ENCODE measurements at places on chromosomes 1 and 21.

DNA sequence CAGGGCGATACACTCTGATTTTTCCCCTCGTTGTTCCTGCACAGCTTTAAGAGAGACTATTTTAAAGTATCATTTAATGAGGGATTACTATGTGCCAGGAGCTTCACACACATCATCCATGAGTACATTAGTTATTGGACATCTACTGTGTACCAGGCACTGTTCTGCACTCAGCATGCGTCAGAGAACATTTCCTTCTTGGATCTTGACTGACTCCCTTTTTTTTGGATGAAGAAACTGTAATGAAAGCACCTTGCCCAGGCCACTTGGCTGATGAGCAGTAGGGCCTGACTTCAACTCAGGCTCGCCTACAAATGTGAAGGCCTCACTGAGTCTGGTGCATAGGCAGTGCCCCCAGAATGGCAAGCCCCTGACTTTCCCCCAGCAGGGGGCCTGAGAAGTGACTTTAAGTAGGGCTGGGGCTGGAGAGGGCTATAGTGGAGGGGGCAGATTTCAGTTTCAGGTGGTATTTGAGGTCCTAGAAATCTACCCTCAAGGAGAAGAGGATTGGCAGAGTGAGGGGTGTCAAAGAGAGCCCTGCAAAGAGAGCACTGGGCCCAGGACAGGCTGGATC, 50.0 kb downstream of the PTPRU start:
- no peak for DNase-seq

- DNase-seq: no peak
Observed at GRCh38 chr1:227748496-227749182, 13.4 kb downstream of the SNAP47 start.

DNA sequence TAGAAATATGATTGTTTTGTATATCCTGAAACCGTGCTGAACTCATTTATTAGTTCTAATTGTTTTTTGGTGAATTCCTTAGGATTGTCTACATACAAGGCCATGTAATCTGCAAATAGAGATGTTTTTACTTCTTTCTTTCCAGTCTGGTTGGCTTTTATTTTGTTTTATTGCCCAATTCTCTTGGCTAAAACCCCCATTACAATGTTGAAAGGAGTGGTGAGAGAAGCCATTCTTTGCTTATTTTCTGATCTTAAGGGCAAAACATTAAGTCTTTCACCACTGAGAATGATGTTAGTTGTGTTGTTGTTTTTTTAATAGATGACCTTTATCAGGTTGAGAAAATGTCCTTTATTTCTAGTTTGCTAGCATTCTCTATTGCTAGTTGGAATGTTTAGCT, 157.3 kb downstream of the NTMT2 start:
- no peak for DNase-seq

GRCh38 chr1:85296980-85297379, 20.5 kb upstream of the BCL10 start:
- DNase-seq: no peak

DNA sequence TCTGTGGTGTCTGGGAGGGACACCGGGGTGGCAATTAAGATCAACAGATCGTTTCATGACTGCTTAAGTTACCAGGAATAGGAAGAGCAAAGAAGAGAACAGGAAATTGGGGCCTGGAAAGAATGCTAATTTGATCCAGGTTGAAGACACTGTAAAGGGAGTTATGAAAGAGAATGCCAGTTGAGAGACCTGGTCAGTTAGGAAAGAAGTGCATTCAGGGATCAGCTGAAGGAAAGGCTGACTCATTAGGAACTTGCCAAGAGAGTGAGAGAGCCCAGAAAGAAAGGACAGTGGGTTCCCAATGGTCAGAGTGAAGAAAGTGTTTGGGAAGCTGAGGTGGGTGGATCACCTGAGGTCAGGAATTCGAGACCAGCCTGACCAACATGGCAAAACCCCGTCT, 119.6 kb downstream of the UBE2U start:
- DNase-seq: no peak

GRCh38 chr1:230749150-230749549, 2.0 kb downstream of the CAPN9 start:
- DNase-seq: no peak

- DNase-seq: no peak
Observed at GRCh38 chr1:34975338-34975737, 9.8 kb downstream of the TMEM35B start.

- DNase-seq: no peak
Observed at GRCh38 chr1:154468535-154469250, 33.3 kb upstream of the TDRD10 start.

GRCh38 chr1:116950517-116951199, 40.9 kb downstream of the PTGFRN start:
- no peak for DNase-seq

DNA sequence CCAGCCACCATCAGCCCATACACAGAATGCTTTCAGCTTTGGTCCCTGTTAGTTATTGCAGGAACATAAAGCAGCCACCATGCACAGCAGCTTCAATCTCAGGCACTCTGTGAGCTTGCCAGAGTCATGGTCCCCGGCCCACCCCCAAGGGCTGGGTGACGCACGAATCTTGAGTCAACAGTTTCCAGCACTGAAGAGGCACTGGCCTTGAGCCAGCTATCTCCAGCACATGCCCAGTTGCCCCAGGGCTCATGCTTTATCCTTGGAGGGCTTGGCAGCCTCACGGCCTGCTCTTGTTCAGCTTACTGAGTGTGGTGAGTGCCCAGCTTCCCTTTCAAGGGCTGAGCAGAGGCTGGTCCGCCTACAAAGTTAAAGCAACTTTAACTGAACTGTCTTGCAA, 200.7 kb upstream of the RAB4A start:
- no peak for DNase-seq

- no peak for DNase-seq
Observed at GRCh38 chr1:10054465-10054864, 21.7 kb downstream of the UBE4B start.

DNA sequence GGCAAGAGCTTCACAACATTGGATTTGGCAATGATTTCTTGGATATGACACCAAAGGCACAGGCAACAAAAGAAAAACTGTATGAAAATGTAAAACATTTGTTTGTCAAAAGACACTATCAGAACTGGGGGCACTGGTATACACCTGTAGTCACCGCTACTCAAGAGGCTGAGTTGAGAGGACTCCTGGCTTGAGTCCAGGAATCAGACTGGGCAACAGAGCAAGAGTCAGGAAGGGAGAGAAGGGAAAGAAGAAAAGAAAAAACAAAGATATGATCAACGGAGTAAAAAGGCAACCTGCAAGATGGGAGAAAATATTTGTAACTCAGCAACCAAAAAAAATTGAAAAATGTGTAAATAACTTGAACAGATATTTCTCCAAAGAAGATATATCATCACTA, 6.0 kb upstream of the TUT4 start:
- no peak for DNase-seq

GRCh38 chr1:243420016-243420945, 164.4 kb downstream of the SDCCAG8 start:
- no peak for DNase-seq

DNA sequence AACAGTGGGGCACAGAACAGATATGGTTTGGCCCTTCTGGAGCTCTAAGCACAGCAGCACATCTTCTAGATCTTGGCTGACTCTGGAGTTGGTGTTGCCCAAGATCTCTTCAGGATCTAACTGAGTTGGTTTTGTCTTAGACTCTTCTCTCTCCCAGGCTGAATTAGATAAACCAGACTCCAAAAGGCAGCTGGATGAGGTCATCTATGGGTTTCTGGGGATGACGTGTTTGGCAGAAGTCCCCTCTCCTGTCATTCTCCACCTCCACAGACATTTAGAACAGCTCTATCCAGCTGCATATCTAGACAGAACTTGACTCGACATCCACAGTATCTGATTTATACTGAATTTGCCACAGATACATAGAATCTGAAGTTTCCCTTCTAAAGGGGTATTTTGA, 75.3 kb downstream of the ST6GALNAC5 start:
- DNase-seq: no peak

GRCh38 chr1:230158415-230159291, 91.6 kb downstream of the GALNT2 start:
- no peak for DNase-seq

GRCh38 chr1:96367791-96368190, 353.8 kb upstream of the PTBP2 start:
- DNase-seq: no peak

- DNase-seq: no peak
Observed at GRCh38 chr1:227343727-227344551, 25.6 kb upstream of the CDC42BPA start.

DNA sequence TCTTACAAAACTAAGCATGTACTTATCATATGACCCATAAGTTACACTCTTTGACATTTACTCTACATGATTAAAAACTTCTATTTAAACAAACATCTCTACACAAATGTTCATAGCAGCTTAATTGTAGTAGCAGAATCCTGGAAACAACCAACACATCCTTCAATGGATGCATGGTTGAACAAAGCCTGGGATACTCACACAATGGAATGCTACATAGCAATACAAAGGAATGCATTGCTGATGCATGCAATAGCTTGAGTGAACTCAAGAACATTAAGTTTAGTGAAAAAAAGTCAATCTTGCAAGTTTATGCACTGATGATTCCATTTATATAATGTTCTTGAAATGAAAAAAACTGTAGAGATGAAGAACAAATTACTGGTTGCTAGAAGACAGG, 686.9 kb downstream of the LRRIQ3 start:
- no peak for DNase-seq

GRCh38 chr1:89070509-89070908, 5.5 kb upstream of the GBP1 start:
- no peak for DNase-seq

- DNase-seq: no peak
Observed at GRCh38 chr1:153353226-153353947, 4.3 kb upstream of the S100A9 start.

DNA sequence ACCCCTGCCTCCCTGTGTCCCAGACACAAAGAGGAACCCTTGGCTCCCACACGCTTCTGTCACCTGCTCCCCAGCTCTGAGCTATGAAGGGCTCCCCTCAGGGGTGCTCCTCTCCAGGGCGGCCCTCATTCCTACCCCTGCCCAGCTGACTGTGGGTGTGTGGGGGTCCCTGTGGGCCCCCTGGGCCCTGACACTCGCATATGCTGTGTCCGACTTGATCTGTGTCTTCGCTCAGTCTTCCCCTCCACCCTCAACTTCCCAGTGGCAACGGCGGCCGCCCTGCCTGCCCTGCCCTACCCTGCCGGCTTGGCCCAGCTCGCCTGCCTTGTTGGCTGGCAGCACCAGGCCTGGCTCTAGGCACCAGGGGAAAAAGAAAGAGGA, 1.2 kb downstream of the KCNQ4 start:
- no peak for DNase-seq

- DNase-seq: no peak
Observed at GRCh38 chr21:46474382-46474781, 15.7 kb downstream of the DIP2A start.

DNA sequence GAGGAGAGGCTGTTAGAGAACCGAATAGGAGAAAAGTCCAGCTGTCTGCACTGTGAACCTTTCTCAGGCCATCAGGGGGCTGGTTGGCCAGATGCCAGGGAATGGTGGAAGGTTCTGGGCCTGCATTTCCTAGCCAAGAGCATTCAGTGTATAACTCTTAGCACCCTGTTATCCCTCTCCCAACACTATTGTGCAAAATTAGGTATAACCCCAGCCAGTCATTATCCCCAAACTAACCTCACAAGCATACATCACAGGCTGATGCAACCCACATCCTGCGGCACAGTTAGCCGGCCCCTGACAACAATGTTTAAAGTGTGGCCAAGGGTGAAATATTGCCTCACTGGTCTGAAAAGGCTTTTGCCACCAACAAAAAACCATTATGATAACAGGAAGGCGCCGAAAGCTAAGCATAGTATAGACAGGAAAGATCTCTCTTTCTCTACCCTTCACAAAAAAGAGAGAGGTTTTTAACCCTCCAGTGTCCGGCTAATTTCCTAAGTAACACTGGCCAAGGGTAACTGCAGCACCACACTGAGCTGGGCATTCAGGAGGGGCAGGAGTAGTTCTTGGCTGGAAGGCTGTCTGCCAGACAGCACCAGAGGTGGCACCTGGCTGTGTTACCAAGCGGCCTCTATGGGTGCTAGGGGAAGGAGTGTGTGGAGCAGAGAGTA, 77.3 kb upstream of the BCAR3 start:
- no peak for DNase-seq
